ENCODE measurements at places on chromosomes 3 and 15.

- no peak for DNase-seq
These were observed 108.9 kb downstream of the DUT start for GRCh38 chr15:48440084-48440483.

GRCh38 chr3:129304146-129304961, 25.7 kb downstream of the HMCES start:
- no peak for DNase-seq

DNA sequence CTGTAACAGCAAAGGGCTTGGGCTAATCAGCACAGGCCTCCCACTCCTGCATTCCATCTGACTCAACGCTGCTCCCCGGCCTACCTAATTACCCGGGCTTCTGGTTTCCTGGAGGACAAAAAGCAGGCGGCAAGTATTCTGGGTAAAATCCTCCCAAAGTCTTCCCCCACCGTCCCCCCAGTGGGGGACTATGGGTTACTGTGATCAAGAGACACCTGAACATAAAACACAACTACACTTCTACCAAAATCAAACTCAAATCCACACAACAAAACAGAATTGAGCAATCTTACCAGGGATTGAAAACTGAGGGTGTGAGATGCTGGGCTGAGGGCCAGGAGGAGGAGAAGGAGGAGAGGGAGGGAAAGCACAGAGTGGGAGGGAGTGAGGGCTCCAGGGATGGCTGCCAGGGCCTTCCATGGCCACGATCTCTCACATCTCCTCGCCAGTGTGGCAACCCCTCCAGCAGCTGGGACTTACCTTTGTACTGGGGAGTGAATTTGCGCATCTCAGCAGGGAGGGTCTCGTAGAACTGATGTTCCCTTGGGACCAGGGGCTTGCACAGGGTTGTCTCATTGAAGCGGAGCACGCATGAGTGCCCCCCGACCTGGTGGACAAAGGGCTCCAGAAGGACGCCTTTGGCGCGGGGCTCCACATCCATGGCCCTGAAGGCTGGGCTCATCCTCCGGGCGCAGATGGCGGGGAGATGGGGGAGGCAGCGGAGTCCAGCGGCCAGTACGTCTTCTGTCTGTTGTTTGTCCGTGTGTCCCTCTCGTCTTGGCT, 9.1 kb upstream of the NCKIPSD start:
- DNase-seq: no peak

DNA sequence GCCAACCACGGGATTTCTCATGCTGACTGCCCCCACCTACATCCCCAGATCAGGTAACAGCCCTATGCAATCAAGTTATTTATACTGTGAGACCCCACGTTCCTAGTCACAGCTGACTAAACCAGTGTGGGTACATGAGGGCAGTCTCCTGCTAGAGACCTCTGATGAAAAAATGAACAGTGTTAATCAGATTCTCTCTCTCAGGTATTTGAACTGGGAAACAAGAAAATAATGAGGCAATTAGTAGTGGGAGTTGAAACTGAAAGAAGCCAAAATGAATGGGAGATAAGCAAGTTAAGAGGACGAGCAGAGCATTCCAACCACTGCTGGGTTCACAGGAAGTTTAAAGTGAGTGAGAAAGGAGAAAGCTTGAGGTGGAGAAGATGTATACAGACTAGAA, 98.5 kb upstream of the MYO5C start:
- no peak for DNase-seq

DNA sequence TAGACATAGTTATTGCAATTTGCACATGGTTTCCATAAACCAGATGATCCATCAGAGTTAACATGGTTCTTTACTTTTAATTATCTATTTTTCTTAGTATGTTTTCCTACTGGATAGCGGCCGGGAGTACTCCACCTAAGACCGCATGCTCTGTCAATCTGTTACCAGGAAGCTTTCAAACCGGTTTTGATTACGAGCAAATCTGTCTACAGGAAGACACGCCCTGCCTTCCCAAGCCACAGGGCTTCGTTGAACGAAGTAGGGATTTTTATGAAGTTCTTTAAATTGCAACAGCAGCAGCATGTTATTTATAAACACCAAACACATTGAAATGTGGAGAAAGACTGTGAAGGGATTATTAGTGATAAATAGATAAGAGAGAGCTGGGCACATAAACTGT, 283.3 kb upstream of the ROBO2 start:
- DNase-seq: no peak

GRCh38 chr3:25826510-25826909, 36.6 kb downstream of the OXSM start:
- no peak for DNase-seq

GRCh38 chr15:31551323-31551722, 224.7 kb downstream of the KLF13 start:
- no peak for DNase-seq

DNA sequence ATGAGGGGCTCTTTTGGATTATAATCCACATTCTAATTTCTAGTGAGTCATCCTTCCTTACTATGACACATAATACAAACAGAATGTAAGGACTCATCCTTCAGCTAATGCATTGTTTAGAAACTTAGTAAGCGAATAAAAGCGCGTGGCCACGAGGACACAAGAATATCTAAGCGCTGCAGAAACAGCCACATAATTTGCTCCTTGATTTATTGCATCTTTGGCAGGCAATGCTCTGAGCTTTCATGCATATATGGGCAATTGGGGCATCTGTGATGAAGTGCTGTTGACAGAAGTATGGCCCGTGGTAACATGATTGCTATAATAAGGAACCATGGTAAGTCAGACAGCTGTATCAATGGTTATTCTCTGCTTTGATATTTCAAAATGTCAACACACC, 191.3 kb upstream of the ZNF385D start:
- no peak for DNase-seq

DNA sequence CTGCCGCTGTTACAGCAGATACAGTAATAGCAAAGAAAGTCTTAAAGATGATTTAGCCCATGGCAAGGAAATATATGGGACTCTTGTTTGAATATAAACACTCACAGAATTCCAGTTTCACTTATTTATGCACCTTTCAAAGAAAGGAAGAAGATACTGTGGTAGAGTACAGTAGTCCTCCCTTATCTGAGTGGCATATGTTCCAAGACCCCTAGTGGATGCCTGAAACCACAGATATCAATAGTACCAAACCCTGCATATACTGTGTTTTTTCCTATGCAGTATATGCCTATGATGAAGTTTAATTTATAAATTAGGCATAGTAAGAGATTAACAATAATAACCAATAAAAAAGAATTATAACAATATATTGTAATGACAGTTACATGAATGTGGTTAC, 8.2 kb downstream of the MAP2K1 start:
- DNase-seq: no peak

Data from activated CD4-positive, alpha-beta T cell treated with anti-CD3 and anti-CD28 coated beads for 1 hour (primary cell).